ENCODE measurements at places on chromosomes 13 and 19. TPM values are rescaled to one million over a fixed set of nuclear protein-coding genes. Genes with fewer than 3 reads are reported as not detected.

Gene UBE2L5
- not detected for total RNA-seq

Gene TOMM40
- total RNA-seq = 93.8 TPM

Gene TPTE2
- total RNA-seq = not detected

Gene LHB
- total RNA-seq = not detected

Gene CEBPA
- total RNA-seq = 4.1 TPM

Gene KCNN4
- 0.14 TPM for total RNA-seq

GRCh38 chr13:33615436-33615835 is 202.5 kb upstream of the RFC3 start:
- no peaks in the 10 kb centered on the region for H3K36me3 ChIP-seq
- DNase-seq = no peak
- no peak overlapping the region for H3K27ac ChIP-seq
- H3K4me1 ChIP-seq = no peaks in the 10 kb centered on the region

DNA sequence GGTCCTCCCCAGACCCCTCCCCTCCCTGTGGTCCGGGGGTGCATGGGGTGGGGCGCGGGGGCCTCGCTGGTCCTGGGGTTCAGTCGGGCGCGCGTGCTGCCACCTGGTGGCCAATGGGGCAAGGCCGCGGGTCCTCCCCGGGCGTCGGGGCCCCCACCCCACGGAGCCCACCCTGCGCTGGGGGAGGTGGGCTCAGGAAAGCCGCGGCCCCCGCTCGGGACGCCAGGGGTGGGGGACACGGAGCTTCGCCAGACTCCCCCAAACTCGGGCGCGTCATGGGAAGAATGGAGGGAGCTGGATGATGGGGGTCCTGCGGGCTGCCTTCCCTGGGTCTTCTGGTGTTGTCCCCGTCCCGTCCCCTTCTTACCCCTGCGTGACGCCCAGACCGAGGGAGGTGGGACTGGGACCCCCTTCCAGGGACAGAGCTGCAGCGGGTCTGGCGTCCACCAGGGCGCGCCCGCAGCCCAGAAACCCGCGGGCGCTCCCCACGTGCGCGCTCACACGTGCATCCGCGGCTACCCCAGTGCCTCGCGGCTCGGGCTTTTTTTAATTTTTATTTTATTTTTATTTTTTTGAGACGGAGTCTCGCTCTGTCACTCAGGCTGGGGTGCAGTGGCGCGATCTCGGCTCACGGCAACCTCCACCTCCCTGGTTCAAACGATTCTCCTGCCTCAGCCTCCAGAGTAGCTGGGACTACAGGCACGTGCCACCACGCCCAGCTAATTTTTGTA is 19.8 kb upstream of the TCF3 start:
- H3K27me3 ChIP-seq = peaks cover 85% of the 10 kb centered on the region
- no peak overlapping the region for H3K4me3 ChIP-seq
- H3K4me1 ChIP-seq = no peaks in the 10 kb centered on the region

GRCh38 chr19:4851551-4852290 is 15.7 kb downstream of the PLIN3 start:
- no peaks in the 10 kb centered on the region for H3K4me1 ChIP-seq
- peaks cover 63% of the 10 kb centered on the region for H3K36me3 ChIP-seq
- H3K4me3 ChIP-seq = no peak overlapping the region
- no peak overlapping the region for H3K27ac ChIP-seq
- peak; percentile 95 for DNase-seq

GRCh38 chr19:19137556-19138108 is 646 bp downstream of the TMEM161A start:
- no peaks in the 10 kb centered on the region for H3K4me1 ChIP-seq
- H3K36me3 ChIP-seq = peaks cover 9% of the 10 kb centered on the region
- H3K27ac ChIP-seq = no peak overlapping the region

DNA sequence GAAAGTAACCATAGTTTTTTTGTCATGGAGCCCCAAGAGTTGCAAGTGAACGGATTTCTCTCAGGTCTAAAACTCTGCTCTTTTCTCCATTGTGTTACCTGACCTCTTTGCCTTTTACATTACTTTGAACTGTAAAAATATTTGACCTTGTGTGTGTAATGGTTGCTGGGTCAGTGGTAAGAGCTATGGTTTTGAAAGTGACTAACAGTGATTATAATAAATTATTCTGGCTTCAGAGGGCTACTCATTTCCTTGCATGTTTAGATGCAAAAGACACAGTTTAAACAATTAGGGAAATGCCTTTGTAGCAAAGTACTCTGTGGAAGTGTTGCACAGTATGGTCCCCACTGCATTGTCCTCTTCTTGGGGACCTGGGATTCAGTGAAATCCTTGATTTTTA is 29.3 kb upstream of the PSG8 start:
- no peak overlapping the region for H3K27ac ChIP-seq
- DNase-seq = no peak
- no peaks in the 10 kb centered on the region for H3K4me1 ChIP-seq

DNA sequence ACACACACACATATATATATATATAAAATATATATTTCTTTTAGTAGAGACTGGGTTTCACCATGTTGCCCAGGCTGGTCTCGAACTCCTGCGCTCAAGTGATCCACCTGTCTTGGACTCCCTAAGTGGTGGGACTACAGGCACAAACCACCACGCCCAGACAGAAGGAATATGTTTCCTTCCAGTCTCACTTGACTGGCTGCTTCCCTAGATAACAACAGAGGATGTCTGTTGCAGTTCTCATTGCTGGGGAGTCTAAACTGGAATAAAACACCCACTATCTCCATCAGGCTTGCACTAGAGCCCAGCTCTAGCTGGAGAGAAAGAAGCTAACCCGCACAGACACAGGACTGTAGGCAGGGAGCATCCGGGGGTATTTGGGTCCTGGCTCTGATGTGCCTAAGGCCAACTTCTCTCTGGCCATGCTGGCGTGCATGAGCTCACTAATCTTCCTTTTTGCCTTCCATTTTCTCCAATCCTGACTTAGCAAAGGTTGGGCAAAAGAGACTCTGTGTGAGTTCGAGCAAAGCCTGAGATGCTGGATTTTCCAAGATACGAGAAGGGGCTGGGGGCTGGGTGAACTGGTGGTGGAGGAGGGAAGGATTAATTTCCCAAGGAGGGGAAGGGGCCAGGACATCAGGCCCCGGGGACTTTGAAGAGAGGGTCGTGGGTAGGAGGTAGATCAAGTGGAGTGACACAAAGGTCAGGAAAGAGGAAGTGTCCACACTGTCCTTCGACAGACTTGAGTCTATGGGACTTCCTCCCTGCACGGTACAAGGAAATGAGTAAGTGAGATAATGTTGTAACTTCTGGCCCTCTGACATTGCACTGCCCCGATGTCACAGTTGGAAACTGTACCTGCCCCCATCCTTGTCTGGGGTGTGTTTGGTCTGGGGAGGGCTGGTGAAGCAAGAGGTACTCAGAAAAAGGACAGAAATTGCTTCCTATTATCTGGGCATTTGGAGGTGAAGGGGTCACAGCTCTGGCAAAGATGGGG is 22.5 kb upstream of the ALOX5AP start:
- no peak overlapping the region for H3K4me3 ChIP-seq
- H3K27me3 ChIP-seq = no peaks in the 10 kb centered on the region
- DNase-seq = peak; percentile 6

DNA sequence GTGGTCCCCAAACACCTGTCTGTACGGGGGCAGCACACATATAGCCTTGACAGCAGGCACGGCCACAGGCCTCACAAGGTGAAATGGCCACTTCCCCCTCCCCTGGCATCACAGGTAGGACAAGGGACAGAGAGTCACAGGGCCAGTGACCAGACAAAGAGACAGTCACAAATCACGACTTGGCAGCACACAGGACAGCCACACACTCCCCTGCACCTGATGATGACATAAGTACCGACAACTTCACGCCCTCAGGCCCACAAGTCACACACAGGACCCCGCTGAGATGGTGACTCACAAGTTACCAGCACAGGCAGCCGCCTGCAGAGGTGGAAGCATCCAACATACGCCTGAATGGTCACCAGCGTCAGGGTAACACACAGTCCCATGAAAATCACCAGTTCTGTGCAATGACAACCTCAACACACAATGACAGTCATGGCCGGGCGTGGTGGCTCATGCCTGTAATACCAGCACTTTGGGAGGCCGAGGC is 16.5 kb downstream of the TYK2 start:
- no peaks in the 10 kb centered on the region for H3K27me3 ChIP-seq
- H3K27ac ChIP-seq = no peak overlapping the region
- H3K4me3 ChIP-seq = no peak overlapping the region
- H3K4me1 ChIP-seq = no peaks in the 10 kb centered on the region

DNA sequence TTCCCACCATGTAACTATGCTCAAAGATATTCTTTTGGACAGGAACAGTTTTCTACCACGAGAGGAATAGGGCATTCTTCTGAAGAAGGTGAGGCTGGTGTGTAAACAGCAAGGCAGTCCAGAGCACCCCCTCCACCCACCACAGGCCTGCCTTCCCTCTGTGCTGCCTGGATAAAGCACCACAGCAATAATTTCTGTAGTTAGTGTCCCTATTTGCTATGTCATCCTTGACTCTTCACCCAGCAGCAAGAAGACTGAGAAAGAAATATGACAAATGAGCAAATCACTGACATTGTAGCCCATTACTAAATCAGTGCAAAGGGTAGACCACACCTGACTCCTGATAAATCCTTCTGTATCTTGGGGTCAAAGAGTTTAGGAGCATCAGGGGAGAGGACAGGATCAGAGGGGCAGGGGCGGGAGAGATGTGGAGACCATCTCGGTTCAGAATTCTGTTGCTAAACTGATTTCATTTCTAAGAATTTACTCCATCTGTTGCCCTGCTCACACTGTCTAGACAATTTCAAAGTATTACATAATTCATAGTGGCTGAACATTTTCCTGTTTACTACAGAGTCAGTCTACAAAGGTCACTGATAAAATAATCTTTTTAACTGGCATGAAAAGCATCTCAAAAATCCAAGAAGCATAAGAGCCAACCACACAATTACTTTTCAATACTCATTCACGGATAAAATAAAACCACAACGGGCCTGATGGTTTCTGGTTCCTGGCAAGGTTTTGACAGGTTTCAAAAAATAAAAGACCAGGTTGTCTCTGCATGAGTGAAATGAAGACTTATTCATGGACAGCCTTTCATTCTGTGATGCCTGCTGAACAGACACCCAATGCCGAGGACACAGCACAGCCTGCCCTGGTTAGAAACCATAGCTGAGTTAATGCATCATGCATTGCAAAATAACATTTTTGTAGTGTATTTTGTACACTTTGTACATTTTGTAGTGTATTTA is 88.4 kb upstream of the IRS2 start:
- DNase-seq = no peak
- H3K4me1 ChIP-seq = no peaks in the 10 kb centered on the region
- H3K27me3 ChIP-seq = no peaks in the 10 kb centered on the region
